ENCODE measurements at places on chromosomes 12 and 14.

- DNase-seq: no peak
These were observed 281.7 kb upstream of the AMIGO2 start for GRCh38 chr12:47361389-47362021.

GRCh38 chr12:15599266-15600037 is 189.7 kb downstream of the EPS8 start:
- no peak for DNase-seq

- no peak for DNase-seq
These were observed 196.2 kb upstream of the FOXG1 start for GRCh38 chr14:28570391-28570790.

- DNase-seq: no peak
These were observed 34.3 kb downstream of the DAD1 start for GRCh38 chr14:22554498-22555383.
